Posterior cingulate gyrus (tissue), 11 donors: ENCODE measurements at places on chromosomes 1 and 21.

GRCh38 chr1:106962591-106962990 lies 93.9 kb upstream of the PRMT6 start:
- no peak for DNase-seq

DNA sequence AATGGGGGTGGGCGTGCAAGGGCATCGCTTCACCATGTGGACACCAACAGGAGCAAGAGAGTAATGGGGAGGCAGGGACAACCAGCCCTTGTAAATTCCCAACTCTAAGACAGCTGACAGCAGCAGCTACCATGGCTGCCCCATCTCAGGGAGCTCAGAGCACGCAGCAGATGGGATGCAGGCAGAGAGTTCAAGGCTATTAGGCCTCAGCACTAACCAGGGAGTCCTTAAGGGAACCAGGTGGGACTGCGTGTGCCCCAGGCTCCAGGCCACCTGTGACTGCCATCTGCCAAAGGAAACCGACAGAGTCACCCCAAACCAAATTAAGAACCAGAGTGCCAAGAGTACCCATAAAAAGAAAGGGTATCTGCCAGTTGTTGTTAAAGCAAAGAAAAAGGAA lies 33.7 kb upstream of the PRDM2 start:
- no peak for DNase-seq

GRCh38 chr1:207748737-207749528 lies 2.9 kb upstream of the CD46 start:
- DNase-seq, result no peak

GRCh38 chr1:208218237-208219097 lies 25.7 kb downstream of the PLXNA2 start:
- DNase-seq, result no peak

- no peak for DNase-seq
Measured at GRCh38 chr1:41924911-41925310, 6.2 kb upstream of the HIVEP3 start.

- no peak for DNase-seq
Measured at GRCh38 chr1:114009393-114009792, 30.1 kb downstream of the OLFML3 start.

- no peak for DNase-seq
Measured at GRCh38 chr21:42007356-42007940, 2.7 kb downstream of the ZBTB21 start.

DNA sequence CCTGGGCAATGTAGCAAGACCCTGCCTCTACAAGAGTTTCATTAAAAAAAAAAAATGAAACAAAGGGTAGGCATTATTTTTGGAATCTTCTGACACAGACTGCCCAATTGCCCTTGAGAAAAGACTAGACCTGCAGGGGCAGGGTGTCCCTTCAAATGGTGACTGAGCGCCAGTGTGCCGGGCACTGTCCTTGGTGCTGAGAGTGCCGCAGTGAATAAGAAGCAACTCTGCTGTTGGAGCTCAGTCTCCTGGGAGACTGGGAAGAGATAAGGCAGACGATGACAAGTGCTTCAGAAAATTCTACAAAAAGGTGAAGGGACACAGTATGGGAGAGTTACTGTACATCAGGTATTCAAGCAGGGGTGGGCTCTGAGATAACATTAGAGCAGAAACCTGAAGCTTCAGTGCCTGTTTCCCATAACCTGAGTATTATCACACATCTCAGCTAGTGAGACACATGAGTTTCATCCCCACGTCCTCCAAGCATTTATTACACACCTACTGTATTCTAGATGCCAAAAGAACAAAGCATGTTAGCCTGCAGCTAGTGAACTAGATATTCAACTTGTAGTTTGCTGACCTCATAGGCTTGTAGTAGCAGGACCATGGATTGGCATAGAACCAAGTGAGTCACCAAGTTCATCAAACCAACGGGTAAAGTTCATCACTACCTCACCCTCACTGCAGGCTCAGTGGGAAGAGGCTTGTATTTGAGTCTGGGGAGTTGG lies 18.4 kb upstream of the RPL11 start:
- no peak for DNase-seq

- no peak for DNase-seq
Measured at GRCh38 chr1:54972436-54972835, 8.0 kb upstream of the TMEM61 start.

- DNase-seq, result peak; percentile 59
Measured at GRCh38 chr1:32500387-32501209, 35.7 kb downstream of the ZBTB8B start.

- DNase-seq, result no peak
Measured at GRCh38 chr1:2411801-2412394, 466 bp downstream of the PEX10 start.

DNA sequence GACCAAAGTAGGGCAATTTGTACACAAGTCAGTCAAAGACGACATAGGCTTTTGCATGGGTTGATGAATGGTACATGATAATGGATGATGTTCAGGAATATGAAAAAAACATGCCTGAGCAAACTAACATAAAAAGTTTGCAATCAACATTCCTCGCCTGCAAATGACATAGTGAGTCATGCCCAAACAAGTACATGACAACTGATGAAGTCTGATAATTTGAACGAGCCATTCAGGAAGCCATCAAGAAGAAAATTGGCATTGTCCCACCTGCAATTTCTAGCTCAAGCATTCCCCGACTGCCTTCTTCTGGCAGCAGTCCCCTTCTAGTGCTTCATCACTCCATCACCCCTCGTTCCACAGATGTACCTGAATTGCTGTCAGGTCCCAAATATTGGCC lies 118.4 kb upstream of the NR5A2 start:
- no peak for DNase-seq

- no peak for DNase-seq
Measured at GRCh38 chr1:215202868-215203267, 120.3 kb downstream of the KCNK2 start.
